ENCODE measurements at places on chromosomes 13 and 19.

- DNase-seq, result no peak
These were observed 3.5 kb downstream of the PNMA8B start for GRCh38 chr19:46491975-46492682.

DNA sequence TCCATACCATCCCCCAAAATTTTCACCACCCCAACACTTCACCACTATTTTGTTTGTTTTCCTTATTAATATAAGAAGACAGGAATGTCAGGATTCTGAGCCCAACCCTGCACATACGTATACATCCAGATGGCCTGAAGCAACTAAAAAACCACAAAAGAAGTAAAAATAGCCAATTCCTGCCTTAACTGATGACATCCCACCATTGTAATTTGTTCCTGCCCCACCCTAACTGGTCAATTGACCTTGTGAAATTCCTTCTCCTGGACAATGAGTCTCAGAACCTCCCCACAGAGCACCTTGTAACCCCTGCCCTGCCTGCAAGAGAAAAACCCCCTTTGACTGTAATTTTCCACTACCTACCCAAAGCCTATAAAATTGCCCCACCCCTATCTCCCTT is 132.5 kb downstream of the ZNF675 start:
- DNase-seq, result no peak

- DNase-seq, result no peak
These were observed 76.7 kb downstream of the TEX26 start for GRCh38 chr13:31009166-31009565.

DNA sequence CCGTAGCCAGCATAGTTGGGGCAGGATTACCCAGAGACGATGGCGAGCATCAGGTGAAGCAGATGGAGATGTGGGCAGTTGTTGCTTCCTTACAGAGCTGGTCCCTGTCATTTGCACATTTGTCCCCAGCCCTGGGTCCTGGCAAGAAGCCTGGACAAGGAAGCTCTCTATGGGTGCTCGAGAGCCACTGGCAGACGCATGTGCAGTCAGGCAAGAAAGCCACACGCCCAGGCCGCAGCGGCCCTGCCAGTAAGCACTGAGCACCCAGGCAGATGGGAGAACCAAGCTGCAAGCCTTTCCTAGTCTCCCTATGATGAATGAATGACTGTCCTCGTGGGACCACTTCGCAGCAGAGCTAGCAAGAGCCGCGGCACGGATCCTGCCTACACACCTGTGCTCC is 182.8 kb downstream of the FOXO1 start:
- DNase-seq, result no peak

GRCh38 chr13:37715606-37716015 is 117.0 kb upstream of the POSTN start:
- no peak for DNase-seq

DNA sequence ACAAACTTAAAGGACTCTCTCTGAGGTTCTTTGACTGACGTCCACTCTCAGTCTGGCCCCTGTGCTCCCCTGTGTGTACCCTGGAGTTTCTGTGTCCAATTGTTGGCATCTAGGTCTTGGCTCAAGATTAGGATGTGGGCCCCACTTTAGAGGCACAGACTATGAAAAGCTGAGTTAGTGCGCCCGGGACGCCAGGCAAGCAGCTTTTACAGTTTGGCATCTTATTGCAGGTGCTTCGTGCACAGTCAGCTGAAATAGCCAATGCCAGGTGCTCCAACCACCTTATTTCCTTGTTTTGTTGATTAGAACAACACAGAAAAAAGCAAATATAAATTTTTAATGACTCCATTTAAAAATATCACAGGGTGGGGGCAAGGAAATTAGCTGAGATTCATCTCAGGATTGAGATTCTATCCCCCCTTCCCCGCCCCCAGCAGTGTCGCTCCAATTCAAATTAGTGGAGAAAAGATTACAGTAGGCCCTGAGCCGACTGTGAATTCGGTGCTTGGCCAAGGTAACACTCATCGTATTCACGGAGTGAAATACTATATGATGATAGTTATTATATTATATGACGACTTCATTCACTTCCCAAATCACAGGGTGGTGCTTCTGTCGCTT is 4.3 kb downstream of the SOX1 start:
- no peak for DNase-seq

DNA sequence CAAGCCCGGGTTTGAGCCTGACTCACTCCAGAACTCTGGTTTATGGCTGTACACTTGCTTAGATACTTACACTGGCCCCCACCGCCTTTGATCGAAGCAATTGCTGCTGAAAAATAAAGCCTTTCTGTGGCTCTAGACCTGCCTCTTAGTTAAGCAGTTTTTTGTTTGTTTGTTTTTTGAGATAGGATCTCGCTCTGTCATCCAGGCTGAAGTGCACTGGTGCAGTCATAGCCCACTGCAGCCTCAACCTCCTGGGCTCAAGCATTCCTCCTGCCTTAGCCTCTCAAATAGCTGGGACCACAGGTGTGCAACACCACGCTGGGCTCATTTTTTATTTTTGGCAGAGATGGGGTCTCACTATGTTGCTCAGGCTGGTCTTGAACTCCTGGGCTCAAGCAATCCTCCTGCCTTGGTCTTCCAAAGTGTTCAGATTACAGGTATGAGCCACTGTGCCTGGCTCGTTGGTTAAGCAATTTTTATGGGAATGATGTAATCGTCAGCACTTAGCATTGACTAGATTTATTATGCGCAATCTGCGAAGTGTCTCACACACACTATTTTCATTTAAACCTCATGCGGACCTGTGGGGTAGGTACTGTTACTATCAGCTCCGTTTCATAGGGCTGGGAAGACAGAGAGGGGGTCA is 22.2 kb downstream of the PPP2R1A start:
- no peak for DNase-seq
